ENCODE measurements at places on chromosomes 7 and 10.

DNA sequence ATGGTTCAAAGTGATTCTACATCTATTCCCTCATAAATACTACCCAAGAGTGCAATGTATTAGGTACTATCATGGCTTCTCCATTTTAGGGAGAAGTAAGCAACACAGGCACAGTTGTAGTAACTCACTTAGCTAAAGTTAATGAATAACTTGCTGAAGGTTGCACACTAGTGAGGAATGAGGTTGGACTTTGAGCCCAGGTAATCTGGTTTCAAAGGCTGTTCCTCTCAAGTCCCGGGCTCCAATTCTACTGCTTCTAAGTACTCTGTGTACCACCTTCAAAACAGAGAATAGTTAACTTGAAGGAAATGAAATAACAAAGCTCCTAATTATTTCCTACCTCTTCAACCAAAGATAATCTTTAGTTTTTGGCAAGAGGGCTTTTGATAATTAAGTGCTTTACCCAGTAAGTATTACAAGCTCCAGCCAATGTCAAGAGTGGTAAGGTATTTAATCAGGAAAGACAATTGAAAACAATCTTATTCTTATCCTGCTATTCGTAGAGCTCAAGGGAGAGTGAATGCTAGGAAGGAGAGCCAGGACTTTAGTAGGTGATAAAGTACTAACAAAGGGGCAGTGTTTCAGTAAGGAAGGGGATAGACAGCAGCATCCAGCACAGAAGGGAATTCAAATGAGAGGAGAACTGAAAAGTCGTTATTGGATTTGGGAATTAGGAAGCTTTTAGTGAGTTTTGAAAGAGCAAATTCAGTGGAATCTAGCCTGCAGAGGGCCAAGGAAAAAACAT, 158.2 kb upstream of the PTPRZ1 start:
- DNase-seq: no peak

- no peak for DNase-seq
Measured at GRCh38 chr7:142856565-142857245, 1.8 kb downstream of the EPHB6 start.

GRCh38 chr7:18421297-18422002, 74.1 kb upstream of the HDAC9 start:
- DNase-seq: no peak

- no peak for DNase-seq
Measured at GRCh38 chr7:15723841-15724240, 37.4 kb upstream of the MEOX2 start.

- DNase-seq: no peak
Measured at GRCh38 chr10:126465771-126466170, 77.5 kb upstream of the ADAM12 start.

DNA sequence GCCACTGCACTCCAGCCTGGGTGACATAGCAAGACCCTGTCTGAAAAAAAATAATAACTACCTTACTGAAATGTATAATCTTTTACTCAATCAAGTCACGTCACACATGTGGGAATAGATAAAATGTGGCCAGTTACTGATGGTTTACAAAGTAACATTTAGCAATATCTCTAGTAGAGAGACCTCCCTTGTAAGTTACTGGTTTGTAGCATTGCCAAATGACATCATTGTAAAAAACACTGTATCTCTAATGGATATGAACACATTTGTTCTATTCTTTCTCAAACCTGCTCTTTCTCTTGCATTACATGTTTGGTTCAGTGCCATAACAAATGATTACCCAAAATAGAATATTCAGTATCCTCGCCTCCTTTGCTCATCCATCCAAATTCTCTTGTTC, 18.8 kb downstream of the TET1 start:
- DNase-seq: no peak

DNA sequence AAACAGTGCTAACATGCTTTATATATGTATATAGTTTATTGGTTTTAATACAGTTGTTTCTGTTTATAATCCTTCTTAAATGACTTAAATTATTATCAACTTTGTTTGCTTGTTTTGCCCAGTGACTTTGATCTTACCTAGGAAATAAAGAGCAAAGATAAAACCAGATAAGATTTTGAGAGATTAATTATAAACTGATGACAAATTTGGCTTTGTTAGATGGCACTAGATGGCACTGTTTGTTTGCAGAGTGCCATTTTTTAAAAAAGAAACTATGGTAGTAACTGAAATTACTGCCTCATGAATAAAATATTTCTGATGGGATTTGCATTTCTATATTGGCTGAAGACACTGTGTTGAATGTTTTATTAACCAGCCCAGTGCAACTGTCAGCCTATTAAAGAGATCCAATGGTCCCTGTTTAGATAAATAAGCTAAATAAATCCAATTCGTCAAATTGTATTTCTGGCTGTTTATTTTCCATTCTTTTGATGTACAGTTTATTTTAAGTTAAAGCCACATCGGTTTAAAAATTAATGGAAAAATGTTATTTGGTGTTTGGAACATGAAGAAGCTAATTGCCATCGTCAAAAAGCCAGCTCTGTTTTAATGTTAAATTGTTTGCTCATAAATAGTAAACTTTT, 28.7 kb downstream of the VTI1A start:
- no peak for DNase-seq
